ENCODE measurements at places on chromosomes 2 and 18.

DNA sequence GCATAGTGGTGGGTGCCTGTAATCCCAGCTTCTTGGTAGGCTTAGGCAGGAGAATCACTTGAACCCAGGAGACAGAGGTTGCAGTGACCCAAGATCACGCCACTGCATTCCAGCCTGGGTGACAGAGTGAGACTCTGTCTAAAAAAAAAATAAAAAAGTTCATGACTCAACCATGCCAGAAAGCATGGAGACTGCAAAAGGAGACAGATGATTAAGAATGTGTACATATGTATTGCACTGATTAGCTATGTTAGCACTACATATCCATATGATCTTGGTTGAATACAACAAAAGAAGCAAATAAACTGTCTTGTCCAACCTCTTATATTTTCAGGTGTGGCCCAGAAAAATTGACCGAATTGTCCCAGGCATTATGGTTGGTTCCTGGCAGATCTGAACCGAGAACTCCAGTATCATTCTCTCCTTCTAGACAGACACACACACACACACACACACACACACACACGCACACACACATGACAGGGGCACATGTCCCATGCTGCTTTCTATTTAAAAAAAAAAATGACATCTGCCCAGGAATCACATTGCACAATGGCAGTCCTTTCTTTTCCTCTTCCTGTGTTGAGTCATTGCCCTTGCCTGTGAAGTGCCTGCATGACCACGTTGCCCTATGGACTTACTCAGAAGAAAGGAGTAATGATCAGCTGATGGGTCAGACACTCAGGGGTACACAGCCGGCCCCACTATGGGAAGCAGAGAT, 65.6 kb downstream of the MYCN start:
- DNase-seq = no peak

DNA sequence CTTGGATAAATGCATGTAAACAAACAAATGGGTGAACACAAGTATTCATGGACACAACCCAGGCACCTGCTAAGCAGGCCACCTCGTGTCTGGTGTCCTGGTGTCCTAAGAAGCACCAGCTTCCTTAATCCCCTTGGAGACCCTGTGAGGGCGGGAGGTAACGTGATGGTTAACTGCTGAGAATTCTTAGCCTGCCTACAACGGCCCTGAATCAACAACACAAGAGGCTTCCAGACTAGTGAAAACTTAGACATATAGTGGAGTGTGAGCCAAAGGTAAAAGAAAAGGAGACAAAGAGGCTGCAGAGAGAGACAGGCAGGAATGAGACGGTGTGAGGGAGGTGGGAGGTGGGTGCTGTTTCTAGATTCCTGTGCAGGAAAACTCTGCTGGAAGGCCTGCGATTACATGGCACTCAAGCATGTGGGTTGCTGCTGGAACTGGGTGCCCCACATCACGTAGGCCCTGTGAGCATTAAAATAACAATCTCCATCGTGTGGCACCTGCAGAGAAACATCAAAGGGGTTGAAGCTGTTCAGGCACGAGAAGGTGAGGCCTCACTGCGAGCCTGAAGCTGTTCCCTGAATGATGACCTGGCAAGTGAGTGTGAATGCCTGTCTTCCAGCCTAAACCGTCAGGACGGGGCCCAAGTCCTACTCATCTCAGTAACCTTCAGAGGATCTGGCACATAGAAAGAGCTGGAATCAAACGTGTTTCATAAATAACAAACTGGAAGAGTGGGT, 64.2 kb downstream of the RPL37A start:
- DNase-seq = no peak

GRCh38 chr2:17756668-17757067, 2.7 kb downstream of the GEN1 start:
- DNase-seq = no peak

GRCh38 chr2:162574615-162575452, 230.9 kb downstream of the GCA start:
- DNase-seq = no peak

DNA sequence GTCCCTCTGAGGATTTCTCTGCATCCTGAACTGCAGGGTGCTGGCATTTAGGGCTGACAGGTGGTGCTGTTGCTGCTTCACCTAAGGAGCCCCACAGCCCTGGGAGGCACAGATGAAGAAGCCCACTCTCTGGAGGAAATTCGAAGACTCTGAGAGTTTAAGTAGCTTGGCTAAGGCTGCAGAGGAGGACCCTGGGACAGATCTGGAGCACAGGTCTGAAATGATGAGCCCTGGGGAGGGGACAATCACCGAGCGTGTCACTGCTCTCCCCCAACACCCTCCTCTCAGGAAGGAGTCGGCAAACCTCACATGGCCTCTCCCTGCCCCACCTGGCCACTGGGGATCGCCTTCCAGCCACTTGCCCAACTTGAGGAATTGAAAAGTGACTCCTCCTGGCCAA, 18.6 kb downstream of the CYP27C1 start:
- no peak for DNase-seq

DNA sequence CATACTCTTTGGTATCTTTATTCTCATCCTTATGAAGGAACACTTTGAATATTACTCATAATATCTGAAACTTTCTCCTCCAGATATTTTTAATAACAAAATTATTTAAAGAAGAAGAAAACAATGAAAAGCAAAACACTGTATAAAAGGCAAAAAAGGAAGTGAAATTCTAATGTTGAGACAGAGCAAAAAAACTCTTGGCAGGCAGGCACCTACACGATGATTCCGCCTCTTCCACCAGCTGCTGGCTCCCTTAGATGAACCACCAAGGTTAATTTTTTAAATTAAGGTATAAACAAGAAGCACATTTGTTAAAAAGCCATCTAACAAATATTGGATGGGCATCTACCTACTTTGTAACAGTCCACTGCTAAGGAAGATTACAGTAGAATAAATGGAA, 434.7 kb downstream of the EPHA4 start:
- no peak for DNase-seq

DNA sequence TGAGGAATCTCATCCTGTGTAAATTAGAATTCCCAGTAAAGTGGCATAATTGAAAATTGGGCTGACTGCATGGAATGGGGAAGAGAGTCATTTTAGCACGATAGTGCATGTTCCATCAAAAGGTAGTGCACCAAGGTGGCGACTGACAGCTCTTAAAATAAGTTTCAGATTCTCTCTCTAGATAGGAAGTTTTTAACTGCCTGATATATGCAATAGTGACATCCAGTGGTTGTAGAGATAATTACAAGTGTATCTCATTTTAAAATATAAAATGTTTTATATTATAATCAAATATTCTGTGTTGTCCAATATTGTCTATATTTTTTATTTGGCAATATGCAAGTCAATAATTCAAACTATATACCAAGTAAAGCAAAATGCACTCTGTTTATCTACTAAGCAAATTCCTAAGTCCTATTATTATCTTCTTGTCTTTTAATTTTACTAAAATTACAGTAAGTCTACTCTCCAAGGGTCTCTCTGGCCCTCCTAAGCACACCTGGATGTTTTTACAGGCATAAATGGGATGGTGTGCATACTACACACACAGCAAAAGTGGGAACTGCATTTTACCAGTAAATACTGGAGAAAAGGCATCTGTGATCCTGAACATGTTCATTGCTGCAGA, 397.7 kb upstream of the HNRNPA3 start:
- no peak for DNase-seq

GRCh38 chr2:215635071-215635787, 199.4 kb upstream of the FN1 start:
- DNase-seq = no peak

DNA sequence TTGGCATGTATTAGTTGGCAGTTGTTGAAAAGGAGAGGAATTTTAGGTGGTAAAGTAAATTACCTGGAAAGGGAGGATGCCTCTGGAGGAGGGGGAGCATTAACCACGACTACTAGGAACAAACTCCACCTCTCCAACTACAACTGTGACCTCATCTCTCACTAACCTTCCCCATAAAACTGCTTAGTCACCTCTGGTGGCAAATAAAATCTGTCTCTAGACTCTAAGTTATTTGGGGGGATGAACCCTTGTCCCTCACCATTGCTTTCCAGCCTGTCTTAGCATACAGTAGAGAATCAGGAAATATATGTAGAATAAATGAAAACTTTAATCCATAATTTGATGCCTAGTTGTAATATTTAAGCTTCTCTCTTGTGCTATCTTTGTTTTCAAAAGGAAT, 27.6 kb upstream of the MYO1B start:
- DNase-seq = no peak

DNA sequence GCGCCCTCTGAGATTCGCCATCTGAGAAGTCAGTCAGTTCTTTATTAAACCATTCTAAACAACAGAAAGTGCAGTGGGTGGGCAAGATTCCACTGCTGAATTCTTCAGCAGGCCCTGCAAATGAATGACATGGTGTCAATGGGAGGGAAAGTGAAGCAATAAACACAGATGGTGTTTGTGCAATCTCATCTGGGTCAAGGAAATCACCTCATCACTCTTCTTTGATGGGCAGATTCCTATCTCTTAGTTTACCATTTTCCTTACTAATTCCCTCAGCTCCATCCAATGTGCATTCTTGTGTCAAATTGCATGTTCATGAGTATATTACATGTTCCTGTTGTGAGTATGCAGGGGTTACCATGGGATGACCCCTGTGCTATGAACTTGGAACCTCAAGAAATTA, 100.7 kb upstream of the CYP1B1 start:
- no peak for DNase-seq

- no peak for DNase-seq
Observed at GRCh38 chr2:19536136-19536535, 177.7 kb upstream of the OSR1 start.

All from hypothalamus (tissue), 51 donors.